ENCODE measurements at places on chromosomes 16 and 17.

- no peak for DNase-seq
Observed at GRCh38 chr16:10558746-10559641, 21.4 kb downstream of the EMP2 start.

DNA sequence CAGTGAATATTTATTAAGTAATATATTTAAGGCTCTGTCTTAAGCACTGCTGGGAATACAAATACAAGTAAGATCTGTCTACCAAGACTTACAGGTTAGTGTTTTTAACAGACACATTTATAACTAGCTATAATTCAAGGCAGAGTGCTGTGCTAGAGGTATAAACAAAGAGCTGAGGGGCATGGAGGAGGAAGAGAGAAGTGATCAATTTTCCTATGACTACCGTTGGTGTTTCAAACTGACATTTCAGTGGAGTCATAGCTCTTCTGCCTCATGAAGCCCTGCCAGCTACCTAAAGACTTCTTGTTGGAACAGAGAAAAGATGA lies 79.9 kb downstream of the CYB561 start:
- no peak for DNase-seq

DNA sequence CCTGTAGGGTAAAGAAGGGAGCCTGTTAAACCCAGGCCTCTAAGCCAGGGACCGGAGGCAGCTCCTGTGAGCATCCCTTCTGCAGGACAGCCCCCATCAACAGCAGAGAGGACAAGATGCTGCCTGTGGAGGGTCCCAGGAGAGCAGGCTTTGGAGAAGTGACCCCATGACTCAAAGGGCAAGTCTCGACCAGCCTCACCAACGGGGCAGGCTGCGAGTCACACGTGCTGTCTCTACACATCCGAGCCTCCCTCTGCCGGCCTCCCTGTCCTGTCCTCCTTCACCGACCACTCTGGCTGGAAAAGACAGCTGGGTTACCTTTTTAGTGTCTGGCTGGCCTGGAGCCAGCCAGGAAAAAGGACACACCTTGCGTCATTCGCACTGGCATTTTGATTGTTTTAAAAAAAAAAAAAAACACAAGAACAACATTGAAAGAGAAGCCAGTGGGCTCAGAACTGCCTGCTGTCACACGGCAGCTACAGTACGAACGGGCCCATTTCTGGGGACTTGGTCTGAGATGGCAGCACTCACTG lies 74.5 kb upstream of the RCVRN start:
- no peak for DNase-seq

DNA sequence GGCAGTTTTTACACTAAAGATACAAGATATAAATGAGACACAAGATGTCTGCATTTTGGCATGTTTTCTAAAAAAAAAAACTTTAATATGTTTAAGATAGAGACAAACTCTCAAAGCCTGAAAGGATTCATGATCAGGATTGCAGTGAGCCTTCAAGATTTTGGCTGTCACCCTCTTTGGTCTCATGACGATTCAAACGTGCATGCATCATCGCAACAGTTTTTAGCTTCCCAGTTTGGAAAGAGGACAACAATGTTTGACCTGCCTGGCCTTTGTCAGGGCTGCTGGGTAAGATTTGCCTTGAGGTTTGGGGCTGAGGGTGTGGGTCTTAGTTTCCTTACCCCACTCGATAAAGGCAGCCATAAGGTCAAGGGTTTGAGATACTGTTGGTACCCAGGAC lies 134.1 kb downstream of the RGS9 start:
- DNase-seq: no peak

- no peak for DNase-seq
Observed at GRCh38 chr17:43613917-43614316, 47.8 kb downstream of the MEOX1 start.

DNA sequence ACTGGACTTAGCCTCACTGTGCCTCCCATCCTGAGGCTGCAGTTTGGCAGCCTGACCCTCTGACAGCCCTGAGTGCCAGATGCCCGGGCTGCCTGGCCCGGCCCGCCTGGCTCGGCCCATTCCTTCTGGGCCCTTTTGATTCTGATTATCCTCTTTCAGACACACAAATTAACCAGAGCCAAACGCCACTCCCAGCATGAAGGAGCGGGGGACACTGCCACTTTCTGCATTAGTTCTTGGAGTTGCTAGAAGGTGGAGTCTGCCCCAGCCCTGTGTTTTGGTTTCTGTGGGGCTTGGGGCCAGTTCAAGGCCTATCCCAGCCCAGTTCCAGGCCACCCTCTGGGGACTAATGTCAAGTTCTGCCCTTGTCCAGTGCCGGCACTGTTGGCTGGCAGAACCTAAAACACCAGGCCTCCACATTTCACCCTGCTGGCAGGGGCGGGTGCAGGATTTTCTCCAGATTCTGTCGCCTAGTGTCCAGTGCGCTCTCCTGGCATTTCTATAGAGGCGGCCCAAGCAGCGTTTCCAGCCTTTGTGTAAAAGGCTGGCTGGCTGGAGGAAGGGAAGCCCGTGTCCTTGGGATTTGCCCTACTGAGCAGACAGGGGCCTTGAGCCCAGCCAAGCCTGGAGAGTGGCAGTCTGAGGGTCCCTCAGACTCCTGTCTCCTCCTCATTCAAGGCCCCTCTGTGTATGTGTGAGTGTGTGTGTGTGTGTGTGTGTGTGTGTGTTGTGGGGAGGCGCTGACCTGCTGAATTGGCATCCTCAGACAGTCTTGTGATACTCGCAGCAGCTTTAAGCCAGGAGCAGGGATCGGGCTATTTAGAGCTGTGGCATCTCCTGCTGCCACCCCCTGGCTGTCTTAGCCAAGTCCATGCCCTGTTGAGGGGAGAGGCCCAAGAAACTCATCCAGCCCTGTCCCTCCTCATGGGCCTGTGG lies 21.4 kb downstream of the PLCD3 start:
- no peak for DNase-seq

DNA sequence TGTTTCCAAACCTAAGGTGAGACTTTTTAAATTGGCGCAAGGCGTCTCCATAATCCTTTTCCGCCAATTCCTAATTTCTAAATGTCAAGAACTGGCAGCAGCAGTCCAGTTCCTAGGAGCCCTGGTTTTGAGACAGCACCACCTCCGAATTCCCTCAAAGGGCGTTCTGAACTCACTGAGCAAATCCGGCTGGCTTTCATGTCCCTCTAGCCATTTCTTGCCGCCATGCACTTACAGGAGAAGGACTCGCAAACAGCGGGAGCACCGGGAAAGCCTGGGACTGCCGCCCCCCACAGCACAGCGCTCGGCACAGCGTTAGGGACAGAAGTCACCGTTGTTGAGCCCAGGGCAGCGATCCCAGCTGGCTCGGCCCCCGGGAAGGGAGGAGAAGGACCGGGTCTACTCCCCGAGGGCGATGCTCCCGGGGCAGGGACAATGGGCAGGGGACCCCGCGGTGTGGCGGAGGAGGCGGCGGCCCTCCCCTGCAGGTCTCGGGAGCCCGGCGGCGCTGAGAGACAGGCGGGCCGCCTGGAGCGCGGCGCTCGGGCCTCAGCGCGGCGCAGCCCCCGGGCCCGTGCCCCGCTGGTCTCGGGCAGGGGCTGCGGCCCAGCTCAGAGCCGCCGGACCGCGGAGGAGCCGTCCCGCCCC lies 545 bp downstream of the ARHGAP17 start:
- peak; percentile 63 for DNase-seq

- DNase-seq: peak; percentile 93
Observed at GRCh38 chr17:39573447-39574298, 34.0 kb downstream of the NEUROD2 start.

DNA sequence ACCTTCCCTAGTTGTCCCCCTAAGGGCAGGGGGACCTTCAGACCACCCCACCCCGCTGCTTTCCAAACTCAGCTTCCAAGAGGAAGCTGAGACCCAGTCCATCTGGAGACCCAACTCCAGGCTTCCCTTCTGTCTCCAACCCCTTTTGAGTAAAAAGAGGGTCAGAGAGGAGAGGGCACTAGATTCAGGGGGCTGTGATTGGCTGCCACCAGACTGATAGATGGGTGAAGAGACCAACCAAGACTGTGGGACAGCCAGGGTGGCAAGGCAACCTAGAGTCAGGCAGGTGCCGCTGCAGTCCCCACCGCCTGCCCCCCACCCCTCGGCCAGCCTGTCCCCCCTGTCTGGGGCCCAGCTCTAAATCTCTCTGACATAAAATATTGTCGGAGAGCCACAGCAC lies 92.5 kb downstream of the SDK2 start:
- peak; percentile 45 for DNase-seq

GRCh38 chr16:86925067-86925791 lies 346.9 kb downstream of the FOXL1 start:
- no peak for DNase-seq

DNA sequence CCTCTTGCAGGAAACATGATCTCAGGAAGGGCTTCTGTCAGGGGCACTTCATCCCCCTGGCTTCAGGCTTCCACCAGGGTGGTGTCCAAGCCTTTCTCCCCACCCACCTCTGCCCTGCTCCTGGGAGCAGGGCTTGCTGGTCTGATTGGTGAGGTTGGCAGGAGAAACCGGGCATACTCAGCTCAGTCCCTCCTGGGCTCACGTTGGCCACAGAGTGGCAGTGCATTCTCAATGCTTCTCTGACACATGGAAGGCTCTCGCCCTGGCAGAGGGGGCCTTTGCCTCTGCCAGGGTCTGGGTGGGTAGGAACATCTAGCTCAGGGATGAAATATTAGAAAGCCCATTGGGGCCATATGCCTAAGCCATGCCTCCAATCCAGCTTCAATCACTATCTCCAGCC lies 142.8 kb downstream of the AXIN2 start:
- DNase-seq: peak; percentile 30

DNA sequence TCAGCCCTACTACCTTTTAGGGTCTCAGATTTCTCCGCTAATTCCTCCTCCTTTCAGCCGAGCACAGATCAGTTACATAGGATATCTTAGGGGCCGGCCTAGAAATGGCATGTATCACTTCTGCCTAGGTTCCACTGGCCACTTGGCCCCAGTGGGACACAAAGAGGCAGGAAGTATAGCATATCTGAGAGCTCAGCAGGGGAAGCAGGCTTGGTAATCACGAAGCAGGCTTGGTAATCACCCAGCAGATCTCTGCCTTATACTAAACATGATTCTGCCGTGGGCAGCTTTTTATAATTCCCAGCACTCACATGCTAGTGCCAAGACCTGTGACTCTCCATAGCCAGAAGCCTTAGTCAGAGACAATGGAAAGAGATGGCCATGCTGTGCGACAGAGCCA lies 59.6 kb upstream of the CACNG5 start:
- no peak for DNase-seq

DNA sequence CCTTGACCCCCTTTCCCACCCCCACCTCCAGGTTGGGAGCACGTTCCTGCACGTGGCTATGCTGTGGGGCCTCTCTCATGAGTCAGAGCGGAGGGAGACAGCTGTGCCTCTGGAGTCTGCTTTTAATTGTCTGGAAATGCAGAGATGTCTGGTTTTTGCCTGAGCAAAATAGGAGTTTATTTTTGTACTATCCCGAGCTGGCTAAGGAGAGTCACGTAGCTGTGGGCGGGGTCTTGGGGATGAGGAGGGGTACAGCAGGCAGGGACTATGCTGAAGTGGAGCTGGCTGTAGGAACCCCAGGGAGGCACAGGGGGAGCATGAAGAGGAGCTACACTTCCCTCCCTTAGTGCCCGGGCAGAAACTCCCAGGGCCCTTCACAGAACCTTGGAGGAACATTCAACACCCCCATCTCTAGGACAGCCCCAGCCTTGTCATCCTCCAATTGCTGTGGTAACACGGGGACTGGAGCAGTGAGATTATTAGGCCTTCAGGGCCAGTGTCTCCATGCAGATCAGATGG lies 44.7 kb upstream of the LGALS9 start:
- no peak for DNase-seq

GRCh38 chr17:17111401-17112393 lies 69.4 kb downstream of the MPRIP start:
- no peak for DNase-seq

DNA sequence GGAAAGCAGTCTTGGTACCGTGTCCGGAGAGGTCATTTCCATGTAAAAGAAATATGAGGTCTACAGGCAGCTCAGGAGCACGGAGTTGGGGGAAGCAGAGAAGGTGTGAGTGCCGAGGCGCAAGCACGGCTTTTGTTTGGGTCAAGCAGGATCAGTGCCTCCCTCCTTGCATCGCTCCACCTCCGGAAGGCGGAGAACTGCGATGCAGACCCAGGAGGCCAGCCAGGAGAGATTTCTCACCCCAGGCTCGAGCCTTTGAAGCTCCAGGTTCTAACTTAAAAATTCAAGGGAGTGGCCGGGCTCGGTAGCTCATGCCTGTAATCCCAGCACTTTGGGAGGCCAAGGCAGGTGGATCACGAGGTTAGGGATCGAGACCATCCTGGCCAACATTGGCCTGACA lies 25.0 kb downstream of the NAA60 start:
- DNase-seq: no peak

DNA sequence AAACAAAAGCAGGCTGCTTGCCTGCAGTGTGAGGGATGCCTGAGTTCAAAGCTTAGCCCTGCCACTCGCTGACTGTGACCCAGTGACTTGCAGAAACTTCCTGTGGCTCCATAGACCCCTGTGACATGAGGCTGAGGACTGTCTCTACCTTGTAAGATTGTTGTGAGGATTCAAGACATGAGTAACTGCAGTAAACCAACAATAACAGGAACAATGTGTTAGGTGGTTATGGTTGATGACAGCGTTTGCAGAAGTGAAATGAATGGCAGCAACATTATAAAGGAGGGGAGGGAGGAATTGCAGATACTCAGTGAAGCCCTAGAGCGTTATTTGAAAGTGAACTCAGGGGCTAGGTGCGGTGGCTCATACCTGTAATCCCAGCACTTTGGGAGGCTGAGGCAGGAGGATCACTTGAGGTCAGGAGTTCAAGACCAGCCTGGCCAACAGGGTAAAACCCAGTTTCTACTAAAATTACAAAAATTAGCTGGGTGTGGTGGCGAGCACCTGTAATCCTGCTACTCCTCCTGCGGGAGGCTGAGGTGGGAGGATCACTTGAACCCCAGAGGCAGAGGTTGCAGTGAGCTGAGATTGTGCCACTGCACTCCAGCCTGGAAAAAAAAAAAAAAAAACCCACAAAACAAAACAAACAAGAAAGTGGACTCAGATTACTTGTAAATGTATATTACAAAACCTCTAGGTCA lies 33.5 kb upstream of the EMP2 start:
- no peak for DNase-seq

DNA sequence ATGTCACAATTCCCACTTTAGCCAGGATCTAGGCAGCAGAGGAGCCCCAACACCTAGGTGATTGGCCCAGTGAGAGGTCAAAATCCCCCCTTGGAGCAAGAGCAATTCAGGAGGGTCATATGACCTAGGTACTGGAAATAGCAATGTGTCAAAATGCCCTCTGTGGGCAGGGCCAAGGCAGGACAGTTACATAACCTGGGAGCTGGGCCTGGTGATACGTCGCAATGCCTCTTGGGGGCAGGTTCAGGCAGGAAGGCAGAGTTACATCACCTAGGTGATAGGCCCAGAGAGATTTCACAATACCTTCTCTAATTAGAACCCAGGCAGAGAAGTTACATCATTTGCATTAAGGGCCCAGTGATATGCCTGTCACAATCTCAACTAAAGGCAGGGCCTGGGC lies 1906.3 kb downstream of the TP53TG3F start:
- no peak for DNase-seq

Data from T47D (cell line).